ENCODE measurements at places on chromosomes 5 and 9.
A peak's percentile ranks its signal among the peaks of the same experiment; 100 is the strongest.

- DNase-seq = no peak
Measured at GRCh38 chr9:22033012-22033630, 24.0 kb upstream of the CDKN2B start.

GRCh38 chr5:81361600-81361999, 32.3 kb downstream of the ACOT12 start:
- DNase-seq = no peak

DNA sequence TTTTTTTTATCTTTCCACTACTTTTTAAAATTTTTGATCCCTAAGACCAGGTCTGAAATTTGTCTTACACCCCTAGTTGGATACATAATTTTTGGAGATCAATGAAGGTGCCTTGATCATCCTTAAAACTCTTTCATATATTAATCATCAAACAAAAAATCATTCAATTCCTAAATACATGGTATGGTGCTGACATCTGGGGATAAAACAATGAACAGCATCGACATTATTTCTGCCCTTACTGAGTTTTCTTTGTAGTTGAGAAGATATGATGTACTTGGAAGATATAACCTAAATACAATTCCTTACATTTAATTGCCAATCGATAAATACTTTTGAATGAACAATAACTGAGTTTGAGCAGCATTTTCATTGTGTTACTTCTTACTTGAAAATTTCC, 18.3 kb downstream of the SPINK9 start:
- no peak for DNase-seq

- no peak for DNase-seq
Measured at GRCh38 chr5:59117320-59117719, 534.4 kb downstream of the RAB3C start.

DNA sequence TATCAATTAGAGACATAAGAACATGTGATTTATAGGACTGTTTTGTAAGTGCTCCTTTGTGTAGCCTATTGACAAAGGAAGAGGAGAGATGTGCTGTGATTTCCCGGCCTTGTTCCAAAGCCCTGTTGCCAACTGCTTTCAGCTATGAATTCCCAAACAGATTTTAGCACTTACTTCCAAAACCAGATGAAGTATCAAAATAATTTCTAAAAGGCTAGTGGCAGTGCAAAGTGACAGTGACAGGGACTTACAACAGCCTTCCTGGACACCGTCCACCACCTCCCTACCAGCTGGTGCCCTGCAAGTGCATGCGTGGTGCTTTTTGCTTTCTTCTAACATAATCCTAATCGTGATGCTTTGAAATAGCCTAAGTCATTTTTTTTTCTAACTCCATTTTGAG, 254.1 kb upstream of the ACTBL2 start:
- DNase-seq = no peak

- no peak for DNase-seq
Measured at GRCh38 chr9:106120071-106120470, 425.7 kb downstream of the TMEM38B start.

- no peak for DNase-seq
Measured at GRCh38 chr9:78235256-78235761, 566 bp upstream of the CEP78 start.

DNA sequence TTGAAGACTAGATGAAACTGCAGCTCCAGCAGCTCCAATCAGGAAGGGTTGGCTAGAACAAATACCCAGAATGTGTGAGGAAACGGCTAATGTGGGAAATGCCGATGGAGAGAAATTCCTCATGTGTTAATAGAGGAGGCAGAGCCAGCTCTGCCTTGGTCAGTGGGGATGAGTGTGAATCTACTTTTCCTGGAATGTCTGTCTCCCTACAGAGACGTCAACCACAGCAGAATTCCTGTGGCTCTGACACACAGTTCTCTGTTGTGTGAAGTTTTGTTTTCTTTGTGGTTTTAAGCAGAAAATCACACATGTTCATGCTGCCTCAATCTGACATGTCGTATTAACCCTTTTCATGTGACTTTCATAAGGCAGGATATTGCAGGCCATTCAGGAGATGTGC, 476.6 kb upstream of the WWC1 start:
- peak; percentile 87 for DNase-seq

DNA sequence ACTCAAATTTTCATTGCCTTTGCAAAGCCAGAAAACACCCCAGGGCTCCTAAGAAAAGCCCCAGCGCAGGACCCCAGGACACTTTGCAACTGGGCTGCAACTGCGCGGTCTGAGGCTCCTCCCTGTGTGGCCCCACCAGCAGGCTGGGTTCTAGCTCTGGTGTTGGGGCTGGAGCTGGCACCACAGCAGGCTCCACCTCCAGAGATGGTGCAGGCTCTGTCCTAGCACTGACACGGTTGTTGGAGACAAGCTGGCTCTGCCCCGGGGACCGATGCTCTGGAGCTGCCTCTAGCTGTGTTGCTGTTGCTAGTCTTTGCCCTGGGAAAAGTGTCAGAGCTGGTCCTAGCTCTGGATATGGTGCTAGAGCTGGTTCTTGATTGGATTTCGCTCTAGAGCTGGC, 13.6 kb downstream of the LCN10 start:
- DNase-seq = no peak
